ENCODE measurements at places on chromosomes 12 and 14.

- no peak for DNase-seq
Observed at GRCh38 chr12:41972598-41972997, 172.1 kb downstream of the GXYLT1 start.

- DNase-seq = no peak
Observed at GRCh38 chr12:78220811-78221210, 390.1 kb downstream of the NAV3 start.

DNA sequence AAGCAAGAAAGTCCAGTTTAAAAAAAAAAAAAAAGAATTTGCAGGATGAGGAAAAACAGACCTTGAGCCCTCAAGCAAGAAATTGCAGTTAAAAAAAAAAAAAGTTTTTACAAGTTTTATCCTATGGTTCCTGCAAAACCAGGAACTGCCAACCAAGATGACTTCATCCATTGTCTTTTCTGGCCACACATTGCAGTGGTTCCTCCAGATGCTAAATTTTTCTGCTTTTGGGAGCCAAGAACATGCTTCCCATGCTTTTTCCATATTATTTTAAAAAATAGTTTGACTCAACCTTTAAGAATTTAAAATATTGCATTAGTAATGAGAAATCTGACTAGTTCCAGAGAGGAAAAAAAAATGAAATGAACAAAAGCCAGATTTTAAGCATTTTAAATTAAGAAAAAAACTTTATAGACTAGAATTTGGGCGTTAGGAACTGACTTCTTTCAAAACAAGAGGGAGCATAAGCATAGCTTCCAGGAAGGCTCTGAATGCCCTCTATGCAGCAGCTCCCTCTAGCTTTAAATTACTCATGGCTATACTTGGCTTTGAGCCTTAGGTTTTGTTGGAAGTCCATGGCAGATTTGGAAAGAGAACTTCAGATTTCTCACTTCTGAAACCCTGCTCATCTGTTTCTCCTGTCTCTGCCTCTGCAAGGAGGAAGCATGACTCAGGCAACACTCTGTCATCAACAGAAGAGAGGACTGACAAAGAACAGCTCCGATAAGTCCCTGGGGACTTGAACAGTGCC lies 124.5 kb downstream of the GPR65 start:
- DNase-seq = no peak

GRCh38 chr12:6840761-6841515 lies at the start of gene GNB3:
Gene GNB3 (plus strand): TSS chr12:6840925. CDS start chr12:6841288, 363 bp downstream.
- no peak for DNase-seq

DNA sequence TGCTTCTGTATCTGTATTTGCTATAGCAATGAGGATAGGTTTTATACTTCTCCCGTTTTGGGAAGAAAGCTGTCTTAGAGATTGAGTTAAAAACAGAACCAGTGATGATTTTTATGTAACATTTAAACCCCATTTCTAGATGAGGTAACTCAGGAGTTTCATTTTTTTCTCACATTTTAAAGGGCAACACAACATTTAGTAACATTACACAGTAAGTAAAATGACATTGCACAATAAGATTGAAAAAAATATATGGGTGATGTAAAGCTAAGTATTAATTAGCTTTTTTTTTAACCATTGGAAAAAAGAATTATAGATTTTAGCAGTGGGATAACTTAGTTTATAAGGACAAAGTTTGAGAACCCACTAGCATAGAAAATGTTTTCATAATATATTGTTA lies 25.2 kb upstream of the SCFD1 start:
- no peak for DNase-seq

DNA sequence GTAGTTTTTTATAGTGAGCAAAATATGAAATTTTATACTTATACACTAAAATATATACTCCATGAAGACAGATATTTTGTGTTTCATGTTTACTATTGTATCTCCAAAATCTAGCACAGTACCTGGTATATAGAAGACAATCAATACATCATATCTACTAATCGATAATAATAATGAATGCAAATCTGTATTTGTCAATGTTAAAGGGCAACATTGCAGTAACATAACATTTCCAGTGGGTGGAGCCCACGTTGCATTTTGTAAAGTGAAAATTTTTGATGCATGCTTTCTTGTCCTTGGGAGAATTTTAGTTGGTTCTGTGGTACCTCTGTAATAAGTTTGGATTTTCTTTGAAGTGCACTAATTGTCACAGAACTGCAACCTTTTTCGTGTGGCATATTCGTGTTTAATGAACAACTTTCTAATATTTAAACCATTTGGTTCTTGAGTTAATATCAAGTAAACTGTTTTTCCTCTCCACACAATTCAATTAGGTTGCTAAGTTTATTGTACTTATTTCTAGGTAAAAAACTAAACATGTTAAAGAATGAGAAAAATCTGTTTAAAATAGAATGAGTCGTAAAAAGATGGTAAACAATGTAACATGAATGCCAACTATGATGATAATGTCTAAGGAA lies 47.4 kb downstream of the AVPR1A start:
- no peak for DNase-seq

- no peak for DNase-seq
Observed at GRCh38 chr12:94074980-94075629, 73.3 kb upstream of the PLXNC1 start.

Data from activated T-helper 1 cell treated with anti-CD3 and anti-CD28 coated beads, Interleukin-12 subunit alpha, Interleukin-12 subunit beta, Interleukin-2, Interleukin-4 antibody, amounts not matched to agents 30 ng/mL and 10 ng/mL and 1 ng/mL, durations not matched to agents 14 hours and 24 hours and 36 hours (primary cell).